ENCODE measurements at places on chromosomes 4 and X.

DNA sequence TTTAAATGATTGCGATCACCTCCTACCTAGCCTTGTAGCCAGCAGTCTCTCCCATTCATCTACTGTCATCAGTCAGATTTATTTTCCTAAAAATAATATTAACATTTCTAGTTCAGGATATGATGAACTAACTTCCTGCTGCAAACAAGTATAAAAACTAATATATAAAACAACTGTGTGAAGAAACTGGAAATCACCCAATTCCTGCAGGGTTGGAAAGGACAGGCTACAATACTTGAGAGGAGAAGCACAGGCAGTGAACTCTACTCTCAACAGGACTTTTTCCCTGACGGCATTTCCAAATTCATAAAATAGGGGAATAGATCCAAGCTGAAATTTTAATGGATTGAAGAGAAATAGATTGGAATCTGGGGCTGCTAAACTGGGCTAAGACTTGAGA lies 14.2 kb upstream of the BBS12 start:
- no peak for DNase-seq

DNA sequence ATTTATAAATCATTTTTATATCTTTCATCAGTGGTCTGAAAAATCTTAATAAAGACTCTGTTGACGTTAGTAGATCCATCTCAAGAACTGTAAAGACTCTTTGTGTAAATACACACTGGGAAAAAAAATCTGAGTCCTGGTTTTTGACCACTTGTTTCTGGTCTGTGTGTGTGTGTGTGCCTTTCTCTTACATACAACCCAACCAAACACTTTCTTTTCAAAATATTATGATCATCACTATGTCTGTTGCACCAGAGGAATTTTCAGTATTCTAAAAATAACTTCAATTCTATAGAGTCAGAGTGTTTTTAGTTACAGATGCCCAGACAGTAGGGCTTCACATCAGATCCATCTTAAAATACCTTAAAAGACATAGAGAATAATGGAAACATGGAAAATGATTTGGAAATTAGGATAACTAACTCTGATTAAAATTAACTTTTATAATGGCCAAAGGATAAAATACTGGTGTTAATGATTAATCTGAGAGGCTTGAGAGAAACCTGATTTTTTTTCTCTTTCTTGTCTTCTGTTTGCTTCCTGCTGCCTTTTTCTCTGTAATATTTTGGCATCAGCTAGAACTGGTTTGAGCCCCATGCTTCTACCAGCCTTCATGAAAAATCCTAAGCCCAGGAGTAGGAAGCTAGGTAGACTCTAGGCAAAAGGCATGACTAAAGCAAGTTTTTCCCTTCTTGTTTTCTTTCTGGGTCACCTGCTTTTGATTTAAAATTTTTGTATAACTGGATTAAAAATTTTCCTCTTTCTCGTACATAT lies 99.7 kb downstream of the ATXN3L start:
- no peak for DNase-seq

GRCh38 chr4:132642016-132642817 lies 506.9 kb upstream of the PCDH10 start:
- no peak for DNase-seq

GRCh38 chrX:152989292-152989658 lies 4.6 kb downstream of the PNMA5 start:
- DNase-seq, result no peak

GRCh38 chr4:11286533-11286932 lies 142.2 kb downstream of the HS3ST1 start:
- DNase-seq, result no peak

DNA sequence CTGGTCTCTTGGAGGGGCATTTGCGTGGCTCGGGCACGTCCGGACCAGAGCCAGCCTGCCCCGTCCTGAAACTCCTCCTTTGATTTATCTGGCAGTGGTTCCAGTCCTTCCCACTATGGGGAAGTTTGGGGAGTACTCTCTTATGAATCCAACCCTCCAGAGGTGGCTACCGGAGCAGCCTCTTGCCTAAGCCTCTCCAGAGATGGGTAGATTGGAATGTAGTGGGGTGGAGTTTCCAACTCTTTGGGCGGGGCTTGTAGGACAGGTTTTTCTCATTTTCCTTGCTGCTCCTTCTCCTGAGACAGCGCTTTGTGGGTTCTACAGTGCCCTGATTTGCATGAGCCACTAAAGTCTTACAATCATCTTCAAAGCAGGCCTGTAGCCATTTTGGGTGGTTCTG lies 60.1 kb upstream of the XAGE1B start:
- no peak for DNase-seq

GRCh38 chr4:143346206-143346605 lies 9.5 kb downstream of the GAB1 start:
- no peak for DNase-seq

- DNase-seq, result no peak
Measured at GRCh38 chr4:11072463-11072862, 356.2 kb downstream of the HS3ST1 start.

GRCh38 chr4:123555233-123555806 lies 158.7 kb downstream of the SPRY1 start:
- no peak for DNase-seq

DNA sequence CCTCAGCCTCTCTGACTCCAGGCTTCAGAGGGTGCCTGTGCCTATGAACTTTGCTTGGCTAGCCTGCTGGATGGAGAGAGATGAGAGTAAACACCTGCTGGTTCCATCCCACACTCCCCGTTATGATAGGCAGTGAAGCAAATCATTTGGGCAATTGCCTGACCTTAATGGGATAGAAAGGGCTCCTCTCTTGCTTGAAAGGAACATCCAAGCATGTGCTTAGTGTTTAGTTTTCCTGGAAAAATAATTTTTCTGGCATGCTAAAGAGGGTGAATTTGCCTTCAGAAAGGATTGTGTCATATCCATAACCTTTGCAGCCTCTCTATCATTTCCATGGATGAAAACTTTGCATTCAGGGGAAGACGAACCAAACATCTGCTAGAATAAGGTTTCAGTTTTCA lies 10.8 kb downstream of the PLAC1 start:
- DNase-seq, result no peak

GRCh38 chrX:39750848-39751247 lies 346.9 kb downstream of the BCOR start:
- no peak for DNase-seq

DNA sequence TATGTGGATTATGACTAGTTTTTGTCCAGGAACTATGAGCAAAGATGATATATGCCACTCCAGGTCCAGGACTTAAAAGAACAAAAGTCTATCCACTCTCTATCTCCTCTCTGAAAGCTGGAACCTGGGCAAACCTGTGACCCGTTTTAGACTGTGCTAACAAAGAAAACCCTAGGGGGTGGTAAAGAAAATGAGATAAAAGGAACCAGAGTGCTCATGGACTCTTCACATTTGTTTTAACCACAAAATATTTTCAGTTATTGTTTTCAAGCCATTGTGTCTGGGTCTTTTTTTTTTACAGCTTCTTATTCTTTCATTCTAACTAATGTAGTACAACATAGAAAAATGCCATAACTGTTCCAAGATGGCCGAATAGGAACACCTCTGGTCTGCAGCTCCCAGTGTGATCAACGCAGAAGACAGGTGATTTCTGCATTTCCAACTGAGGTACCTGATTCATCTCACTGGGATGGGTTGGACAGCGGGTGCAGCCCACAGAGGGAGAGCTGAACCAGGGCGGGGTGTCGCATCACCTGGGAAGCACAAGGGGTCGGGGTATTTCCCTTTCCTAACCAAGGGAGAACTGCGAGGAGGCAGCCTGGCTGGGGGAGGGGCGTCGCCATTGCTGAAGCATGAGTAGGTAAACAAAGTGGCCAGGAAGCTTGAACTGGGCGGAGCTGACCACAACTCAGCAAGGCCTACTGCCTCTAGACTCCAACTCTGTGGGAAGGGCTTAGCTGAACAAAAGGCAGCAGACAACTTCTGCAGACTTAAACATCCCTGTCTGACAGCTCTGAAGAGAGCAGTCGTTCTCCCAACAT lies 45.1 kb downstream of the CHM start:
- DNase-seq, result peak; percentile 60

DNA sequence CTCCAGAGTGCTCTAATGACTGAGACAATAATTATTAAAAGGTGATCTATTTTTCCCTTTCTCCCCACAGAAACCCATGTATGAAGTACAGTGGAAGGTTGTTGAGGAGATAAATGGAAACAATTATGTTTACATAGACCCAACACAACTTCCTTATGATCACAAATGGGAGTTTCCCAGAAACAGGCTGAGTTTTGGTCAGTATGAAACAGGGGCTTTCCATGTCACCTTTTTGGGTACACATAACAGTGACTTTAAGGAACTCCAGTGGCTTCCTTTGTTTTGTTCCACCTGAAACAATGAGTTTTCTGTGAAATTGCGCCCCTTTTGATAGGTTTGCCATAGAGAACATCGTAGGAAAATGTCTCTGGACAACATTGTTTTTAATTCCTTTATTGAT lies 69.6 kb downstream of the KIT start:
- no peak for DNase-seq

GRCh38 chr4:8319731-8320385 lies 50.3 kb downstream of the HTRA3 start:
- DNase-seq, result no peak

DNA sequence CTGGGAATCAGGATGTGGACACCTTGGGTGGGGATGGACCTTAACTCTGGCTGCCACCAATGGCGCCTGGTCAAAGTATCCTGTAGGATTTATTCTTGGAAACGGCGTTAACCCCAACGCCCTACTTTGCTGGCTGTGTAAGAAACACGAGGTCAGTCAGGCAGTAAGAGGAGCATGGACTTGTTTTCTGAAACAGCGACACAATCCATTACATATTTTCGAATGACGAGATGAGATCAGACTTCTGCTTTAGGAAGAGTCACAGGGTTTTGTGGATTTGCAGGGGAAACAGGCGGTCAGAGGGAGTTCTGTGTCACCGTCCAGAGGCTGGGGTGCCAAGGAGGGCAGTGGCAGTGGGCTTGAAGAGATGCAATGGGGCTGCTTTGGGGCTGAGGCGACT lies 92.2 kb downstream of the TBL1X start:
- no peak for DNase-seq

- DNase-seq, result peak; percentile 31
Measured at GRCh38 chr4:113869743-113870375, 108.3 kb upstream of the CAMK2D start.

- DNase-seq, result no peak
Measured at GRCh38 chr4:83369831-83370639, 35.4 kb upstream of the HPSE start.

DNA sequence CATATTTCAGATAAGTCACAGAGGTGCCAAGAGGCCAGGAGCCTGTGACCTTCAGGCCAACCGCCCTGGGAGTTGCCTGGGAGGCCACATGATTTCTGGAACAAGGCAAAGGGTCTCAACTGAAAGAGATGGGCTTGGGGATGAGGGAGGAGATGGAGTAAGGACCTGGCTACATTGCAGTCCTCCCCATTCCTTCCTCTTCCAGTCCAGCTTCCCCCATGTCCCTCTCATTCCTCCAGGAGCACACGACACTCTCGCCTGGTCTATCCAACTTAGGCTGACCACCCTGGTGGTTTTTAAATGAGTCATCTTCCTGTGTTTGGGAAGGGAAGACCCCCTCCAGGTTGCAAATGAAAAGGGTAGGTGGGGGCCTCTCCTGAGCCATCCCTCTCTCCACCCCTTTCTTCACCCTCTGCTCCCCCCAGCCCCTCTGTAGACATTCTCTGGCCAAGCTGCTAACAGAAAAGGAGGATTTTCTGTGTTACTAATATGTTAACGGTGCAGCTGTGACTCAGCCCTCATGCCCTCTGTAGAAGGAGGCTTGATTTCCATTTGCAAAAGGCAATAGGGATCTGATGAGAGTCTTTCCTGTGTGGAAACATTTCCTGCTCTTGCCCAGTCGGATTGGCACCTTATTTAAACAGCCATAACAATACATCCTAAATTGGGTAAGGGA lies 79.2 kb downstream of the RTL5 start:
- DNase-seq, result no peak

GRCh38 chr4:107740950-107741701 lies 21.1 kb upstream of the PAPSS1 start:
- no peak for DNase-seq

GRCh38 chr4:168585168-168586091 lies 88.6 kb downstream of the PALLD start:
- DNase-seq, result peak; percentile 28

DNA sequence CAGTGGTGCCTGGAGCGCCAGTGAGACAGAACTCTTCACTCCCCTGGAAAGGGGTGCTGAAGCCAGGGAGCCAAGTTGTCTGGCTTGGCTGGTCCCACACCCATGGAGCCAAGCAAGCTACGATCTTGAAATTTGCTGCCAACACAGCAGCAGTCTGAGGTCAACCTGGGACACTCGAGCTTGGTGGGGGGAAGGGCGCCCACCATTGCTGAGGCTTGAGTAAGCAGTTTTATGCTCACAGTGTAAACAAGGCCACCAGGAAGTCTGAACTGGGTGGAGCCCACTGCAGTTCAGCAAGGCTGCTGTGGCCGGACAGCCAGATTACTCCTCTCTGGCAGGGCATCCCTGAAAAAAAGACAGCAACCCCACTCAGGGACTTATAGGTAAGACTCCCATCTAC lies 149.5 kb downstream of the EDA2R start:
- DNase-seq, result no peak

DNA sequence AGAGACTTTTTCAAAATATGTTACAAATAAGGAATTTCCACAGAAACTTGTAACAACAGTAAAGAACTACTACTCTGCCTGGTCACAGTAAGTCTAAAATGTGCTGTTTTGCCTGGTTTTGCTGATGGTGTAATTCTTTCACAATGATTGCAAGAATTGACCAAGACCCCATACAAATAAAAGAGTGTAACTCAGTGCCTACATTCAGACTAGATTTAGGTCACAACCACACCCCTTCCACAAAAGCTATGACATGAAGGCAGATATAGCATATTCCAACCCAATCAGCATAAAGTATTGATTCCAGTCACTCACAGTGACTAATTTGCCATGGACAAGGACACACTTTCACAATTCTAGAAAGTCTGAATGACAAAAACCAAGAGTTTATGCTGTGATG lies 53.7 kb upstream of the TMPRSS11F start:
- DNase-seq, result no peak

GRCh38 chr4:55372259-55372658 lies 23.5 kb upstream of the TMEM165 start:
- no peak for DNase-seq

DNA sequence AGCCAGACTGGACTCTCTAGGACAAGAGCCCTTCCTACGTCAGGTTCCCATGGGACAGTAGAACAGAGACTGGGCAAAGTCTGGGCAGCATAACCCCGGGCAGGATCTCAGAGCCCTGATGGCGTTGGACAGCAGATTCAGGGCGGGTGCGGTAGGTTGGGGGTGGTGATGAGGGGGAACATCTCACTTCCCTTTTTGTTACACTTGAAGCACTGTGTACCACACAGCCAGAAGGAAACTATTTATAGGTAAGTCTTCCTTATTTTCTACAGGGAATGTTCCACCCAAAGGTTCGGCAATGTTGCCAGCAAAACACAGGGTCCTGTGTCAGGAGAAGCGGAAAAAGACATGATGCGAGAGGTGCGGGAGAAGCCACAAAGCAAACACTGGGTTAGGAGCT lies 54.3 kb downstream of the TSC22D3 start:
- no peak for DNase-seq

DNA sequence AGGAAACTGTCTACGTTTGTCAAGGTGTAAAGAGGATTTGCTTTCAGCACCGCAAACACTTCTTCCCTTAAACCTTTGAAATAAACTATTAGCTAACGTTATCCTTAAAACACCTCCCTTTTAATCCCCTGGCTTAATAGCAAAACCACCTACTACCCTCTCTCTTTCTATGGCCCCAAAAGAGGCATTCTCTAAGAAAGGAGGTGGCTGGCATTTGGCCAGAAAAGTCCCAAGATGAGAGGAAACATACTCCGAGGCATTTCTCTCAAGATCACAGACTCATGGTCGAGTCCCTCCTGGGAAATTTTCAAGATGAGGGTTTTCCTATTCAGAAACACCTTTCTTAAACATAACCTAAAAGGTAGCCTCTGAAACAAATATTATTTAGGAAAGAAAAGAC lies 60.6 kb upstream of the VCX3B start:
- no peak for DNase-seq

All from activated naive CD4-positive, alpha-beta T cell treated with anti-CD3 and anti-CD28 coated beads, Interleukin-2, amount 10 ng/mL, durations not matched to agents 7 days and 5 days (primary cell).